ENCODE measurements at places on chromosomes 2 and 18.

GRCh38 chr2:219079417-219079816 lies 18.7 kb upstream of the IHH start:
- no peak for DNase-seq

GRCh38 chr2:212901604-212902275 lies 249.7 kb downstream of the IKZF2 start:
- no peak for DNase-seq

GRCh38 chr2:176161825-176162626 lies 4.9 kb downstream of the HOXD3 start:
- no peak for DNase-seq

- no peak for DNase-seq
These were observed 161.6 kb downstream of the RDH14 start for GRCh38 chr2:18398833-18399232.

Measured in GM12864 (cell line).